Effector memory CD8-positive, alpha-beta T cell (primary cell): ENCODE measurements at places on chromosomes 4 and X.

- DNase-seq, result no peak
Observed at GRCh38 chr4:99157478-99157935, 13.4 kb upstream of the ADH4 start.

DNA sequence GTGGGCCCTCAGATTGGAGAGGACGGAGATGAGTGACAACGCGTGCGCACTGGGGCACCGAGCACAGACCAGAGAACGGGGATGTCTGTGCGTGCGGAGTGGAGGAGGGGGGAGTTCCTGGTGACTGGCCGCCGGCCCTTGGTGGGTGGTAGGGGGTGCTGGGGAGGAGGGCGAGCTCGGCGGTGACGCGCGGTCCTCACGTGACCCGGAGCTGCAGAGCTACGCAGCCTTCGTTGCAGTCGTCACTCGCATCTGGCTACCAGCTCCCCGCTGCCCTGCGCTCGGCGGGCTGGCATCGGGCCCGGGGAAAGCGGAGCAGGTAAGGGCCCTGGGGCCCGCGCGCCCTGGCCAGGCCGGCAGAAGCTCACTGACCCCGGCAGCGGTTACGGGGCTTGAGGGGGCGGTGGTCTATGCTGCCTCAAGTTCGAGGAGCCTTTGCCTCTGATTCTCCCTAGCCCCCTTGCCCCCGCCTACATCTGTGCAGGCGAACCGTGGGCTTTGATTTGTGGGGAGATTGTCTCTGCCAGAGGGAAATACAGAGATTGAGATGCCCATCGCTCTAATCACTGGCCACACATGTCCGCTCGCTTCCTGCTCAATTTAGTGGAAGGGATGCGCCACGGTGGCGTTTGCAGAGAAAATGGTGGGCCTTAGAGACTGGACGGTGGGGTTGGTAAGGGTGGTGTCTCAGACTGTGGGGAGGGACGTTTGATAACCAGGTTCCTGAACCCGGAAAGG is at the start of gene ARMCX4:
TSS of gene ARMCX4 (plus strand) at position 245 of the 738 bp plus-strand sequence. CDS start 3,134 bp downstream, outside the sequence.
- DNase-seq, result no peak

DNA sequence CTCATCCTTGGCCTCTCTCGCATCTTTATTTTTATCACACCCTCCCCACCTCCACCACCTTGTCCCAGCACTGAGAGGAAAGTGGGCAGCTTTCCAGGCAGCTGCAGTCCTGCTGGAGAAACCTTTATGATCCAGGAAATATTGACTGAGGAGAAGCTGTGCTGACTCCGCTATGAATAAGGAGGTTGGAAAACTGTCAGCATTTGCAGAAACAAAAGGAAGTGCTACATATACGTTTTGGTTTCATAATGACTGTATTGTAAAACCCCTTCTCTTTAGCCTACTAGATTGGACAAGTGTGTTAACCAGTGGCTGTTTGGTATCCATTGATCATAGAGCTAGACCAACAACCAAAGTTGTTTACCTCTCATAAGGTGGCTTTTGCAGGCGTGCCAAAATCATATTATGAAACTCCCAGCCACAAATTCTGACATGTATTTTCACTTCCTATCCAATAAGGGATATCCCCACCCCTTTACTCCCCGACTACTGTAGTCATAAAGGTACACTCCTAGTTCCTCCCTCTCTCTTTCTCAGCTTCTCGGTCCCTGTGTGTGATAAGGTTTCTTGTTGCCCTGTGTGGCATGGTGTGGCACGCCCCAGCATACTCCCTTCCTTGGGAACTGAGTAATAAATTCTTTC is 88.4 kb downstream of the GPR143 start:
- peak; percentile 1 for DNase-seq

GRCh38 chr4:10421344-10422055 is 35.7 kb downstream of the ZNF518B start:
- DNase-seq, result no peak

DNA sequence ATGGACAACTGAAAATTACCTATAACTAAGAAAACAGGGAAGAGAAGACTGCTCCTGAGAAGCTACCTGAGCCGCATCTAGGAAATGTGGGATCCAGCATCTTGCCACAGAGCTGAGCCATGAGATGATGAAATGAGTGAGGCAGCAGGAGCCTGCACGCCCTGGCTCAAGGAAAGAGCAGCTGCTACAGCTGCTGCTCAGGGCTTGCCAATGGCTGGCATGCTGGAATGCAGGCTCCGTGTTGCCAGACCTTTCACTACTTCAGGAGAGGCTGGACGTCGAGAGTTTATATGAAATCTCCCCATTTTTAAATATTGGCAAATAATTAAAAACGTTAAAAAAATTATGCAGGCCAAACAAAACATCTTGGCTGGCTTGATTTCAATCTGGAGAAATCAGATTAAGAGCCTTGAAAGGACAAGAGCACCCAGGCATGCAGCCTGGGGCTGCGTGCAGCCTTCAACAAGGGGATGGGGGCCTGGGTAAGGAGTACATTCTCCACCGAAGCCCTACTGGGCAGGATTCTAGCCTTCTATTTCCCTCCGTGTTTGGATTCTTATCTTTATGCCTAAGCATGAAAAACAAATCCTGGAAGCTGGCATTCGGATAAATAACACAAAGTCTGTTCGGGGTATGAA is 227.6 kb downstream of the NR3C2 start:
- no peak for DNase-seq

GRCh38 chr4:147017081-147017480 is 71.4 kb upstream of the TTC29 start:
- no peak for DNase-seq

DNA sequence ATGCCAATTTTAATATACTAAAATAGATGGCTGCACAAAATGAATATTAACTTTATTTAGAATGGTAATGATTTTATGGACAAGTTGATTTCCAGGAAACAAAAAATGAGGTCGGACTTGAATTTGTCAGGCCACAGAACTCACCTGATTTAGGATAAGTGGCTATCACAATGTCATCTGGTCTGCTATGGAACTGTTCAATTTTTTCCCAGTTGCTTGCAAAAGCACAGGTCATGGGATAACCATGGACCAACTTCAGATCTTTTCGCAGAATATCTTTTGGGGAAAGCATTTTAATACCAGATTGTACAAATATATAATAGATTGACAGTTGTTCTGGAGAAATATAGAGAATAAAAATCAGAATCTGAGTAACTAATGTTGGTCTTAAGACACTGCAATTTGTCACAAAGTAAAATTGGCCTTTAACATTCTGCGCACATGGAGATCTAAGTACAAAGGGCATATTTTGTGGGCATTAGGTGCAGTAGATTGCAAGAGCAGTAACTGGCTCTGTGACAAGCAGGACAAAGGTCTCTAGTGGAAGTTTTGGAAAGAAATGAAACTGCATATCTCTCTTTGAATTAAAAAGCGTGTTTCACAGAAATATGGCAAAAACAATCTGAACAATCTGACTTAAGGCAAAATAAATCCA is 5.4 kb downstream of the SULT1B1 start:
- DNase-seq, result no peak

GRCh38 chr4:127772769-127773671 is 9.1 kb upstream of the HSPA4L start:
- no peak for DNase-seq

- no peak for DNase-seq
Observed at GRCh38 chrX:150889131-150889530, 9.3 kb downstream of the CD99L2 start.

- DNase-seq, result no peak
Observed at GRCh38 chr4:95013236-95013635, 255.5 kb downstream of the BMPR1B start.

GRCh38 chr4:26130841-26131432 is 189.9 kb upstream of the RBPJ start:
- DNase-seq, result no peak

DNA sequence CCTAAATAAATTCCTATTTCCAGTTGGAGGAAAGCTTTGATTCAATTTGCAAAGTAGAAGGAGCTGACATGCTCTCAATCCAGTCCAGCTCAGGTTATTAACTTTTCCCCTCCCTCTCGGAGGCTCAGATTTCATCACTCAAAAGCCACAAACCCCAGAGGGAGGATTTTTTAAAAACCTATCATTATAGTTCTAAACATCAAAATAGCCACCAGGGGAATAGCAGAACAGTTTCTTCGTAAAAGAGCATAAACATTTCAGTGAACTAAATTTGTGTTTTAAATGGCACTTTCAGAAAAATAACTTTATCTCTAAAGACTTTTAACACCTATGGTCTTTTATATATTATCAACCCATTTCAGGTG is 8.8 kb downstream of the GPRIN3 start:
- no peak for DNase-seq

GRCh38 chr4:94453391-94453963 is 1.7 kb downstream of the PDLIM5 start:
- DNase-seq, result no peak

DNA sequence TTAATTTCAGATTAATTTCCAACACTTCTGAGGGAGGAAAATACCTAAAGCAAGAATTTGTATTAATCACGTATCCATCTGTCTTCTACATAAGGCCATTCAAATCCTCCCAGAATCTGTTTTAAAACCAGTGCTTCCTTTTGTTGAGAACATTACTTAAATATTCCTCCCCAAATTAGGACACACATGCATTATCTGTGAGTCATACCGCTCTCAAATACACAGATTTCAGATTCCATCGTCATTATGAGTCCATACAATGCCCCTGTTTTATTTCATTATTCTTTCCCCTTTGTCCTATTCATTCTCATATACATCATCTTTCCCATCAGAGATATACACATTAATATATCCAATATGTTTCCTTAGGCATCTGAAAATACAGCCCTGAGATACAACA is 57.3 kb upstream of the PRSS12 start:
- DNase-seq, result no peak

DNA sequence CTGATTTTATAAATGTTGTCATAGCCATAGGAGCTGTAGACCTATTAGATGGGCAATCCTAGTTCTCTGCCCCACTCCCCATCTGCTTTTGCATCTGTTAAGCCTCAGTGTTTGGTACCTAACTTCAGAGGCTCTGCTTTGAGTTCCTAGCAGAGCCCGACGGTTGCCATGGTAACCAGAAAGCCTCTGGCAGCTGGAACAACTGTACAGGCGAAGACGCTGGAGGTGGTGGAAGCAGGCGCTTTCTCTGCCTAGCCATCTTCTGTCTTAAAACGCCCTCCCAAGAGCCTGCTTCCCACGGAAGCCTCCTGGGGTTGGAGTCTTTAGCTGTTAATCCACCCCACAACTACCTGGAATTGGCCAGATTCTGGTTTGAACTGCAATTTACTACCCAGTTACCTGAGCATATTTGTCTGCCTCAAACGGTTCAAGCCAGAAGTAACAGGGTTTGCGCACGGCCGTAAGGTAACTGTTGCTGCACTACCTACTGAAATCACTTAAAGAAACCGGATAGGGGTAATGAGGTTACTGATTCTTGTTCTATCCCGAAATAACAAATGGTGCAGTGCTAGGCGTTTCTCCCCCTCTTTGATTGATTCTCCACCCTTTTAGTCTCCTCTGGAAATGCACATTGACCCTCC is 1.0 kb upstream of the GABRG1 start:
- no peak for DNase-seq

GRCh38 chr4:175833574-175834311 is 21.7 kb upstream of the GPM6A start:
- DNase-seq, result no peak

- peak; percentile 23 for DNase-seq
Observed at GRCh38 chr4:71187404-71188155, 151.2 kb upstream of the SLC4A4 start.

- DNase-seq, result no peak
Observed at GRCh38 chr4:48683784-48684666, 96.1 kb downstream of the FRYL start.

DNA sequence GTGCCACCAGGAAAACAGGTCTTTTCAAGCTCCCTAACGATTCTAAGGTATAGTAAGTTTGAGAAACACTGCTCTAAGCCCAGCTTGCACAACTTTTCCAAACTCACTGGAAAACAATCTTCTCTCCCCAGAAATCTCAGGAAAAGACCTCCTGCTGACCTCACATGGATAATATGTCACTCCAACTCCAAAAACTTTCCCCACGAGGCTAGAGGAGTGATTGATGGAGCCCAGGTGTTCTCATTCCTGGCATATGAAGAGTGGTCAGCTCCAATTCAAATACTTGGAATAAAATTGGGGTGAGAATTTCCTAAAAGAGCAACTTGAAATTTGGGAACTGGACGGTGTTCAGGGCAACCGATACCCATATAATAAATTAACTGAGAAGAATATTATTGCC is 299.9 kb downstream of the PPP4R3C start:
- DNase-seq, result no peak

DNA sequence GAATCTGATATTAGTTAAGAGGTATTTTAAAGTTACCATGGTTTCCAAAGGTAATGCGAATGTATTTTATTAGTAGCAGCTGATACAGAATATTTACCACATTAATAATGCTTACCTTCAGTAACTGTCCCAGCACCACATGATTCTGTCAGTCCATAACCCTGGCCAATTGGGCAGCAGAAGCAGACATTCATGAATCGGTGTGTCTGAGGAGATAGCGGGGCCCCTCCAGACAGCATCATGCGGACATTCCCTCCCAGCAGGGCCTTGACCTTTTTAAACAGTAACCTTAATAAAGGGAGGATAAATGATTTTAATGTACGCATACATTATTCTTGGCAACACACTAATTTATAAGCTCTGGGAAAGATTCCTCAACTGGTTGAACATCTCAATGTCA is 43.0 kb upstream of the KCNE5 start:
- DNase-seq, result no peak

DNA sequence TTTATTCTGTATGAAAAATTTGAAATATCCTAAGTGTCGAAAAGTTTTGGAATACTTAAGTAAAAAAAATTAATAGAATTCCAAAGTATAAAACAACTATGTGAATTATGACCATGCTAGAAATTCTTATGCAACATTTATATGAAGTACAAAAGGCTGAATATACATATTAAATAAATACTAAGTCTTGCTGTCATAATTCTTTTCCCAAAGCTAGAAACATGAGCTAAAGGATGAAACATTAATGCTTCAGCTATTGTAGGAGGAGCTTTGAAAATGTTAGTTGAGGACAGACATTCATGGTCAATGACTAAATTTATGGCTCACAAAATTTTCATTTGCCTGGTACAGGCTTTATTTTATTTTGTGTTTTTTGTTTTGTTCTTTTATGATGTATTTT is 207.3 kb downstream of the GABRB1 start:
- DNase-seq, result no peak

GRCh38 chr4:41413670-41414411 is 124.1 kb upstream of the LIMCH1 start:
- no peak for DNase-seq

- DNase-seq, result no peak
Observed at GRCh38 chr4:16085822-16086221, 2.0 kb upstream of the PROM1 start.

GRCh38 chr4:41326776-41327175 is 70.0 kb downstream of the UCHL1 start:
- no peak for DNase-seq

GRCh38 chr4:106140601-106141000 is 175.4 kb downstream of the TBCK start:
- no peak for DNase-seq

- DNase-seq, result peak; percentile 10
Observed at GRCh38 chrX:63754136-63754859, 30.7 kb downstream of the ARHGEF9 start.
